Cardiac fibroblast (primary cell): ENCODE measurements at places on chromosomes 11 and 22.

- DNase-seq, result peak; percentile 83
Measured at GRCh38 chr11:62593434-62594044, 2.2 kb upstream of the TUT1 start.

DNA sequence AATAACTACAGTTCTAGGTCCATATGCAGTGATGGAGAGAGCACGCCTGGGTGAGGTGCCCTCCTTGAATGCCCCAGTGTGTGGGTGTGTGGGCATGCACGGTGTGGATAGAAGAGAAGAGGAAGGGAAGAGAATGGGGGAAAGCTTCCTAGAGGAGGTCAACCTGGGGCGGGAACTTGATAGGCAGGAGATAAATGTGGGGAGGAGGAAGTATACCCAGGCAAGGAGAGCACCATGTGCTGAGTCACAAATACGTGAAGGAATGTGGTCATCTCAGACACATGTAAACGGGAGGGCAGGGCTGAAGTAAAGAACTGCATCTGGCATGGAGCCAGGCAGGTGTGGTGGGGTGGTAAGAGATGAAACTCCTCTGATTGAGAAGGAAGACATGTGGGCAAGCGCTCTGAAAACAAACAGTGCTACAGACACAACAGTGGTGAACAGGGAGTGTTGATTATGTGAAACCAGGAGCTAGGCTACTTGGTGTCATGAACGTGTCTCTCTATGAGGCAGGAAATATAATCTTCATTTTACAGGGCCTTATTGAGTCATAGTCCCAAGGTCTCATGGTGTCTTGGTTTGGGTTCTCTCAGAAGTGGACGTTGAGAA is 61.5 kb upstream of the EED start:
- DNase-seq, result peak; percentile 44

DNA sequence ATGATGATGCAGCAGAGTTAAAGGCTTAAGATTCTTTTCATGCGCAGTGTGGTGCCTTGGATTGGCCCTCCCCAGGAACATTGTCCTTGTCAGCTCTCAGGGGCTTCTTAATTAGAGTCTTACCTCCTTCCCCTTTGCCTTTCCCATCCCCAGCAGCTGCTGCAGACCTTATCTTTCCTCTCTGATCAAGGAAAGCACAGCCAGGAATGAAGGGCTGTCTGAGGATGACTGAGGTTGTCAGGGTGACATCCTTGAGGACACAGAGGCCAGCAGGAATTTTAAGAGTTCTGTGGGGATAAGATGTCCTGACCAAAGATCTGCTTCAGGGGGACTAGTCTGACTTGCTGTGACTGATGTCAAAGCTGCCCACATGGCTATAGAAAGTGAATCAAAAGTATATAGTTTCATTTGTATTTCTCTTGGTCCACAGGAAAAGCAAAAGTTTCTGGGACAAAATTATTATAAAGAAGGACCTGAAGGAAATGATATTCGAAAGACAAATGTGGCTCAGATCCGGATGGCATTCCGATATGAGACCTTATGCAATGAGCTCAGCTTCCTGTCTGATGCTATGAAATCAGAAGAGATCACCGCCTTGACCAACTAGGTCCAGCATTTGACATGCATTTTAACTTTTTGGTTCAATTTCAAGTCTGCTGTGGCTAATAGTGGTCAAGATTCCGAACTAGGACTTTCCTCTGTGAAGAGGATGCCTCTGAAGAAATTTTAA is 35.5 kb downstream of the RNF141 start:
- DNase-seq, result no peak

GRCh38 chr11:110432713-110433392 is 3.1 kb downstream of the FDX1 start:
- DNase-seq, result peak; percentile 33

- peak; percentile 97 for DNase-seq
Measured at GRCh38 chr11:12167061-12168000, 56.9 kb downstream of the MICAL2 start.
